ENCODE measurements at places on chromosomes 16 and 17.

- no peak overlapping the region for H3K27ac ChIP-seq
- DNase-seq: no peak
- no peaks in the 10 kb centered on the region for H3K4me1 ChIP-seq
- no peak overlapping the region for H3K4me3 ChIP-seq
These were observed 282.5 kb upstream of the FOXF1 start for GRCh38 chr16:86227801-86228200.

GRCh38 chr17:76458580-76459490, 5.9 kb upstream of the UBE2O start:
- H3K4me1 ChIP-seq: no peaks in the 10 kb centered on the region
- no peak overlapping the region for H3K27ac ChIP-seq
- no peaks in the 10 kb centered on the region for H3K27me3 ChIP-seq
- no peaks in the 10 kb centered on the region for H3K36me3 ChIP-seq

- DNase-seq: no peak
- no peaks in the 10 kb centered on the region for H3K4me1 ChIP-seq
- no peaks in the 10 kb centered on the region for H3K36me3 ChIP-seq
- no peaks in the 10 kb centered on the region for H3K27me3 ChIP-seq
- H3K27ac ChIP-seq: peak overlapping the region; percentile 85
These were observed 712 bp upstream of the SPECC1 start for GRCh38 chr17:20008242-20009051.

DNA sequence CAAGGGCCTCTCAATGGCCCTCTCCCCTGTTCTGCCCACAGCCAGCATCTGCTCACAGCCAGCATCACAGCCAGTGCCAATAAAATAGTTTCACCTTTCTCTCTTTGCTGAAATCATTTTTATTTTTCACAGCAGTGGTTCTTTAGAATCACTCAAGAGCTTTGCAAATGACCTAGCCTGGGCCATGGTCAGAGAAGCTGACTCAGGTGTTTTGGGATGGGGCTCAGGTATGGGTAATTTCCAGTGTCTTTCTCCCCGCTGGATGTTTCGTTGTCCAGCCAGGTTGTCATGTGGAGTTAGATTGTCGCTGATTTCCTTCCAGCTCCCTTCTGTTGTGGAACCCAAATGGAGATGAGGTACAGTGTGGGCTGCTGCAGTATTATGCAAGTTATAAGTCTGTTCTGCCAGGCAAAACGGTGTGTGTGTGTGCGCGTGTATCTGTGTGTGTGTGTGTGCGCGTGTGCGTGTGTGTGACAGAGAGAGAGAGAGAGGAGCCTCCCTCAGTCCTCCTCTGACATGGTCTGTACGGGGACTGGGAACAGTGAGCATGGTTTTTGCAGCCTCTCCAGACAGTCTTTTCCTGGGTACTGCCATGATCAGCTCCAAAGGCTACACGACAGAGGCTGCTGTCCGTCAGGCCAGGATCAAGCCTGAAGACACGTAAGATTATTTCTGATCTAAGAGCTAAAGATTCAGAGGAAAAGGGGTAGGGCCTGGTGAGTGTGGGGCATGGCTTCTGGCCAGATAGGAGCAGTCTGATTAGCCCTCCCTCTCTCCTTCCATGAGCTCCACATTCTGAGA, 1.4 kb upstream of the PMP22 start:
- H3K4me3 ChIP-seq: no peak overlapping the region
- no peaks in the 10 kb centered on the region for H3K4me1 ChIP-seq
- no peak overlapping the region for H3K27ac ChIP-seq
- no peaks in the 10 kb centered on the region for H3K27me3 ChIP-seq
- no peak for DNase-seq

DNA sequence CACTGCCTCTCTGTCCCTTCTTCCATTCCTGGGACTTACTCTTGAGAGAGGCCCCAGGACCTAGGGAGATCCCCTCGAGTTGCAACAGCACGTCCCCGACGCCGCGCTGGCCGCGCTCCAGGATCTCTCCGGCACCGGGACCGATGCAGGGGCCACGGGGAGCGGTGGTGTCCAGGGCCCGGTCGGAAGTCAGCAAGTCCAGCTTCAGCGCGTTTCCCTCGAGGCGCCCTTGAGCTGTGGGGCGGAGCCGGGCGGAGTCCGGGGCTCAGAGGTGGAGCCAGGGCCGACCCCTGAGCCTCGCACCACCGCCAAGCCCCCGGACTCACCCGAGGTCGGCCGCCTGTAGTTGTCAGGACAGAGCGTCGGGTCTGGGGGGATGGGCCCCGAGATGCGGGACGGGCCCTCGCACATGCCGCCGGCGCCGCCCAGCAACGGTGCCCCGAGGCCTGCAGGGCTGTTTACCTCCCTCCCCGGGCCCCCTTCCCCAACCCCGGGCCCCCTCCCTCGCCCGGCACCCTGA, 458 bp downstream of the ENKD1 start:
- H3K4me1 ChIP-seq: peaks cover 24% of the 10 kb centered on the region
- H3K27ac ChIP-seq: peak overlapping the region; percentile 91
- H3K36me3 ChIP-seq: no peaks in the 10 kb centered on the region
- no peak for DNase-seq
- no peaks in the 10 kb centered on the region for H3K27me3 ChIP-seq

- H3K4me3 ChIP-seq: no peak overlapping the region
- no peak for DNase-seq
- no peak overlapping the region for H3K27ac ChIP-seq
- H3K36me3 ChIP-seq: no peaks in the 10 kb centered on the region
- H3K27me3 ChIP-seq: no peaks in the 10 kb centered on the region
- peaks cover 8% of the 10 kb centered on the region for H3K4me1 ChIP-seq
These were observed 5.9 kb upstream of the ADCY7 start for GRCh38 chr16:50260206-50261159.

Data from ascending aorta (tissue), 2 donors.